ENCODE measurements at places on chromosomes 5 and 9.

DNA sequence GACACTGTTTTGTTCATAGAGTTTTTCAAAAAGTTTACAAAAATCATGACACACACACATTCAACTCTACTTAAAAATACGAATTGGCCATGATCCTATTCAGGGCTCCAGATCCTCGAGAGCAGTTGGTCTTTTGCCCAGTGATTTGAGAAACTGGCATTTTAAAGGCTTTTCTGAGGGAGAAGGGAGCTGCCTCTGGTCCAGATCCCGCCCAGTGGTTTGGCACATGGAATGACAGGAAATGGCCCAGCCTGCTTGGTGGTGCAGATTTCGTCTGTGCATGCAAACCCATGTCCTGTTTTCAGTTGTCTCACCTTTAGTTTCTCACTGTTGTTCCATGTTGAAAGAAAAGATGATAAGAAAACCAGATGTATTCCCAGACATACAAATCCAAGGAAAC lies 3.6 kb downstream of the CAMK4 start:
- no peak for DNase-seq

- DNase-seq = no peak
Observed at GRCh38 chr5:149134778-149135500, 6.4 kb upstream of the ABLIM3 start.

DNA sequence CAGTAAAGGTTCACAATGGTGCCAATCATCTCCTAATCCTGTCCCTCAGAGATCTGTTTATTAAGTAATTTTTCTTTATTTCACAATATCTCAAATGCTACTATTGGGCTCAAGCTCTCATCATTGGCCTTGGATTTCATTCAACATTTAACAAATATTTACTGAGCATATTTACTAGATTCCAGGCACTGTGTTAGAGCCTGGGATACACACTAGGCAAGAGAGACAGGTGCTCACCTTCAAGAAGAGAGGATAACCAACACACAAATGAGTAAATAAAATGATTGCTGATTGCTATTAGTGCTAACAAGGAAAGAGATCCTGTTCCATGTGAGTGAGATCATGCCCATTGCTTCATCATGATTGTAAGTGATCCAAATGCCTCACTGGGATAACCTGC lies 27.4 kb downstream of the PPP2R2B start:
- no peak for DNase-seq

- DNase-seq = no peak
Observed at GRCh38 chr9:112050544-112051475, 124.3 kb downstream of the SUSD1 start.

- DNase-seq = no peak
Observed at GRCh38 chr9:124940521-124940893, 376 bp downstream of the GOLGA1 start.

DNA sequence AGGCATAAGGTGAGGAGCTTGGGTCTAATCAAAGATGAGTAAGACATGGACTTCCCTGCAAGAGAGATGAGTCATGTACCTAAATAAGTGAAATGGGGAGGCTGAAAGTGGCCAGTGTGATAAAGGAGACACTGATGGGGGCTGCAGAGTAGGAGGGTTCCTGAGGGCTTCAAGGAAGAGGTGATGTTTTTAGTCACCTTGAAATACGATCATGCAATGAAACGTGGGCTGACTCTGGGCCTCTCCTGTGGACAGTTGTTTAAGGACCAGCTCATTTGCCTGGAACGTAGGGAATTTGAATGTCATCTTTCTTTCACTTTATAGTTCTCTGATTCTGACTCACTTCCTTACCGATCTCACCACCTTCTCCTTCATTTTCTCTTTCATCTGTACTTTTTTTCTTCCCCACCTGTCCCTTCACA lies 49.6 kb upstream of the CPLX2 start:
- no peak for DNase-seq

DNA sequence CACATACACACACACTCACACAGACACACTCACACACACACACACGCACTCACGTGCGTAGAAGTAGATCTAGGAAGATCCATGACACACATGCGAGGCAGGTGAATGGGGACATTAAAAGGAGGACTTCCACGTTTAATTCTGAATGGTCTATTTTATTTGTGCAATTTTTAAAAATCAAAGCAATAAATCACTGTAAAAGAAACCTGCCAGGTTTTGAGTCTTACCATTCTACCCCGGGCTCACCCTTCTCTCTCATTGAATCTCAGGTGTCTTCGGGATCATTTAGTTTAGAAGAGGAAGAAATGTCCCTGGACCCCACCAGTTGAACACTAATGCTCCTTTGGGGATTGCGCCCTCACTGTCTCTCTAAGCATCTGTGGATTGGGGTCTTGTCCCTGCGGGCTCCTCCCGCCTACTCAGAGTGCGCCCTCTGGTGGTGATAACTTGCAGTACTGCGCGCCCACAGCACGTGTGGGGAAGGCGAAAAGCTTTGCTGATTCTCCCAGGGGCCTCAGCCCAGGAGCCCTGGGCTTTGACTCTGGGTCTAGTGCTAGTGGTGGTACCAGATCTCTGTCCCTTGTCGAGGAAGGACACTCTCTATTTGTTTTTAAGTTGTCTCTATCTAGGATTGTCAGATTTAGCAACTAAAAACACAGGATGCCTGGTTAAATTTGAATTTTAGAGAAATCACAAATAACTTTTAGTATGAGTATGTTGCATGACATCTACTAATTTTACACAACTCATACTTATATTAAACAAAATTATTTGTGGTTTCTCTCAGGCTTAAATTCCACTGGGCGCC lies 34.8 kb downstream of the BOD1 start:
- DNase-seq = no peak

GRCh38 chr5:6393596-6394194 lies 15.3 kb upstream of the MED10 start:
- no peak for DNase-seq

DNA sequence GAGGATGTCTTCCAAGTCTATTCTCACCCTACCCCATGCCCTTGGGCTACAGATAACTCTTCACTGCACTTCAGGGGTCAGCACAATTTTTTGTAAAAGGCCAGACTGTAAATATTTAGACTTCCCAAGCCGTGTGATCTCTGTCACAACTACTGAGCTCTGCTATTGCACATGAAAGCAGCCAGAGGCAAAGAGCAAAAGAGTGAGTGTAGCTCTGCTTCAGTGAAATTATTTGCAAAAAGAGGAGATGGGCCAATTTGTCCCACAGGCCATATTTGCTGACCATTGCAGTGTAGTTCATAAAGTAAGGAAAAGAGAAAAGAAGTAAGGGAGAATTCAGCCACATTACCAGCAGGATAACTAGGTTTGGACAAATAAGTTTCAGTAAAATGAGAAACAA lies 7.0 kb upstream of the MOCS2 start:
- no peak for DNase-seq

DNA sequence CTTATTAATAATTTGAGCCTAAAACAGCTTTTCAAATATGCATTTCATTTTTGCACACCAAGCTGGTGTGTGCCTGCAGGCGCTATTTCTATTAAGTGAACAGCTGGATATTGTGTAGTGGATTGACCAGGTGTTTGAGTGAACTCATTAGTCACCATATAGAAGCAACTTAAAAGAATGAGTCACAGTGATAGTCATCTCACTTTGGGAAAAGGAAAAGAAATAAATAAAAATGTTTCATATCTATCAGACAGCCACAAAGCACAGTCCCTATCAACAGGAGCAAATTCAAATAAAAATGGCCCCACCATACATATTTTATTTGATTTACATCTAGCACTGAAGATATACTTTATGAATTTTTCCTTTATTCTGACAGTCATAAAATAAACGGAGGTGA lies 456.5 kb upstream of the CDH9 start:
- no peak for DNase-seq

DNA sequence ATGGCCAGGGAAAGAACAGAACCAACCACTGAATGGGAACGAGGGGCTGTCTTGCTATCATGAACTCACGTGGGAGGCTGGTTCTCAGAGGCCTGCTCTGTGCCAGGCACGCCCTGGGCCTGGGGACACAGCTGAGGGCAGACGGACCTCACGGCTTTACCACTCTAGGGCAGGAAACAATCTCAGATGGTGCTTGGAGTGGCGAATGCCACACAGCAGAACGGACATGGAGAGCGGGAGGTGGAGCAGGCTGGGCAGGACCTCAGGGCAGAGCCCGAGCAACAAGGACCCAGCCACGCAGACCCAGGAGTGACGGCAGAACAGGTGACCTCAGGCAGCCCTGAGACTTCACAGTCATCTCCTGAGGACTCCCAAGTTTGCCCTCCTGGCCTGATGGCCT lies 8.7 kb downstream of the TOR1A start:
- DNase-seq = no peak

DNA sequence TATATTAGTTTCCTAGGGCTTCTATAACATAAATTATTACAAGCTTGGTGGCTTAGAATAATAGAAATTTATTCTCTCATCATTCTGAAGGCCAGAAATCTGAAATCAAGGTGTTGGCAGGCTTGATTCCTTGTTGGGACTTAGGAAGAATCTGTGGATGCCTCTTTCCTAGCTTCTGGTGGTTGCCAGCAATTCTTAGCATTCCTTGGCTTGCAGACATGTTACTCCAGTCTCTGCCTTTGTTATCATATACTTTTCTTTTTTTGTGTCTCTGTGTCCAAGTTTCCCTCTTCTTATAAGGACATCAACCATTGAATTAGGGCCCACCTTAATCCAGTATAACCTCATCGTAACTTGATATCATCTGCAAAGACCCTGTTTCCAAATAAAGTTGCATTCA lies 31.4 kb downstream of the CTNNA1 start:
- DNase-seq = no peak

- no peak for DNase-seq
Observed at GRCh38 chr5:172499287-172499686, 45.0 kb upstream of the SH3PXD2B start.

GRCh38 chr9:124126648-124127646 lies 115.4 kb downstream of the LHX2 start:
- peak; percentile 30 for DNase-seq

DNA sequence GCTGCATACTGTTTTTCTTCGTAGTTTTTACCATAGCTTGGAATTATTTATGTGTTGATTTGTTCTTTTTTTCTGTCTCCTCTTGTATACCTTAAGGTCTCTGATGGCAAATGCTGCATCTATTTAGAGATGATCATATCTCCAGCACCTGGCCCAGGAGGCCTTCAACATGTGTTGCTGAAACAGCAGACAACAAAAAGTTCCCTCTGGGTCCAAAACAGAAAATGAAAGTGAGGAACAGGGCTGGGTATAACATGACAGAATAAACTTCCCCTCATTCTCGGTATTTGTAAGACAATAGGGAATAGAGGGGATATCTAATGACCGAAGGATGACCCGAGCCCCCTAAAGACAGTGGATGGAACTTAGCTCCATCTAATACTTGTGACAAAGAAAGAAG lies 22.7 kb upstream of the PCSK1 start:
- DNase-seq = no peak

DNA sequence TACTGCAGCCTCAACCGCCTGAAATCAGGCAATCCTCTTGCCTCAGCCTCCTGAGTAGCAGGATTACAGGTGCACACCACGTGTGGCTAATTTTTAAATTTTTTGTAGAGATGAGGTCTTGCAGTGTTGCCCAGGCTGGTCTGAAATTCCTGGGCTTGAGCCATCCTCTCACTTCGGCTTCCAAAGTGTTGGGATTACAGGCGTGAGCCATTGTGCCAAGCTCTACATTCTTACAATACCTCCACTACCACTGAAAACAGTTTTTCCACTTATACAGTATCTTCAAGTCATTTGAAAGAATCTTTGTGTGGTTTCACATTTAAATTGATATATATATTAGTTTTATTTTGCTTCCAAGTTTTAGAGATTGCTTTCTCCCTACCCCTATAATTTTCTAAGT lies 42.6 kb downstream of the LARP1 start:
- DNase-seq = no peak

GRCh38 chr5:163580516-163580915 lies 75.1 kb downstream of the MAT2B start:
- DNase-seq = no peak

GRCh38 chr5:103774721-103775120 lies 212.1 kb upstream of the NUDT12 start:
- no peak for DNase-seq

DNA sequence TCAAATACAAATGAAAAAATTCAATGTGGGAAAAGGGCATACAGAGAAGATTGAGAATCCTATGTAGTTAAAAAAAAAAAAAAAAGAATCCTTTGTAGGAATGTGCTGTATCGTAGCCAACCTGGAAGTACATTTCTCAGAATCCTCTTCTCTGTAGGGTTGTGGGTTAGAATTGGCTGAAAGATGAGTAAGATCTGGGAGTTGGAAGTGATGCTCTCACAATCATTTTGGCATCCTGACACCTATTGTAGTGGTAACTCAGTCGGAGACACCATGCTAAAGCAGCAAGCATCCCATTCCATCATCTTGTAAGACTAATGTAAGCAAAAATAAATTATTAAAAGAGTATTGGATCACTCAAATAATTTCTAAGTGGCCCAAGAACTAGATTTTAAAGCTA lies 30.6 kb downstream of the MRPL22 start:
- no peak for DNase-seq

GRCh38 chr5:130720355-130720754 lies 444.7 kb downstream of the HINT1 start:
- no peak for DNase-seq

GRCh38 chr5:133913413-133914155 lies 54.8 kb downstream of the C5orf15 start:
- DNase-seq = no peak

DNA sequence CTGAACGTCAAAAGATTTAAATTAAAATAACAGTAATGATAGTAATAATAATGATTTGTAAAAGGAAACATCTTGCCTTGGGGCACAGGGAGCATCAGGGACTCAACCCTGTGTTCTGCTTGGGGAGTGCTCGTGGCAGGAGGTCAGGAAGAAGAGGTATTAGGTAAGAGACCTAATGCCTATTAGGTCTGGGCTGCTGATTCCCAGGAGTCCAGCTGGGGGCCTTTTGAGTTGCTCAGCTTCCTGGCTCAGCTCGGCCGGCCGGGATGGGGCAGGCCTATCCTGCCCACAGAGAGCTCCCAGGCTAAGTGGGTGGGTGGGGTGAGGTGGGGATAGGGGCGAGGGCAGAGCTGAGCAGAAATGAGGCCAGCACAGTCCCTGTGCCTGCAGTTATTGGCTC lies 17.5 kb downstream of the LMX1B start:
- DNase-seq = no peak

- DNase-seq = peak; percentile 31
Observed at GRCh38 chr9:129665389-129665775, at the start of gene PRRX2. TSS of gene PRRX2 (plus strand) at chr9:129665647. CDS start at chr9:129665868, 221 bp downstream.

- no peak for DNase-seq
Observed at GRCh38 chr9:109052416-109052815, 39.1 kb upstream of the CTNNAL1 start.

DNA sequence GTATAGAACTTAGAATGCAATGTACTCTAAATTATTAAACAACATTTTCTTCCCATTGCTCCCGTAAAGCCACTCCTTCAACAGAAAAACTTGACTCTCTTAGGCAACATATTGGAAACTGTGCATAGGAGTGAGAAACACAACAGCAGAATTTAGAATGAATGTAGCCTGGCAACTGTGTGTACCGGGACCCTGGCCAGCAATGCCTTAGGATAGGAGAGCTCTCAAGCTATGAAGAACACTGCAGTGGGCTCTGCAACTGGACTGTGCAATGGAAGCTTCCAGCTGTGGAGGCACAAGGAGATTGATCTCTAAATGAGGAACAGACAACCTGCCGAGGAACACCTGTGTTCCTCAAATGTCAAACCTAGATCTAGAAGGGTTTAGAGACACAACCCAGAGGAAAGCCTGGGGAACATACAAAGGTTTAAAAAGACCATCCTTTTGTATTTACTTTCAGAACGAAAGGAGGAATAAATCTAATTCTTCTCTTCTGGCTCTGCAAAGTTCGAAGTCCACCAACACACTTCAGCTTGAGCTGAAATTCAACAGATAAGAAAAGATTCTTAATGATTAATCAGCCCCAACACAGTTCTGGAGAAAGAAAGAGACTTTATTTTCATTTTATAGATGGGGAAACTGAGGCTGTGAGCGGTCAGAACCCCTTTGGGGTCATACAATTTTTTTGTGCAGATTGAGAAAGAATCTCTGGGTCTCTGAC lies 51.5 kb upstream of the ARL15 start:
- no peak for DNase-seq
